ENCODE measurements at places on chromosomes 7 and 10.

DNA sequence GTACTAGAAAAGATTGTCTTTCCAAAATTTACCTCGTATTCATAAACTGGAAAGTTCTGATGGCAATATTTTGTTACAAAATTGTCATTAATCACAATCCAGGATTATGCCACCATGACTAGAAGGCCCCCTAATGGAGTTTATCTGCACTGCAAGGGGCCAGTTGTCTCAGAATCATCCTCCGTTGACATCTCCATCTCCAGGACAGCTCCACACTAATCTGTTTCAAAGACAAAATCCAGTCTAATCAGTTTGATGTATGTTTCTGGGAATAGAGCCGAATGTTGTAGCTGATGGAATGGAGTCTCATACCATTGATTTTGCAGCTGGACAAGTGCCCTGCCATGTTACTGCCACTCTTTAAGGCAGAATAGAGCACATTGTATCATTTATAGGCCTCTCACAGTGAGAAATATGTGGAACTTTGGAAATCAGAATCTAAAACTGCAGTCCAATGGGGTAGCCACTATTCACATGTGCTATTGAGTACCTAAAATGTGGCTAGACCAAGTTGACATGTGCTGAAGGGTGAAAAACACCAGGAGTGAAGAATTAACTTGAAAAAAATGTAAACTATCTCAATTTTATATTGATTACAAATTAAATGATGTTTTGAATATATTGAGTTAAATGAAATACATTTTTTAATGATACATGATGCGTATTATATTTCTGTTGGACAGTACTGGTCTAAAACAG is 38.3 kb upstream of the TOMM7 start:
- DNase-seq, result peak; percentile 65

DNA sequence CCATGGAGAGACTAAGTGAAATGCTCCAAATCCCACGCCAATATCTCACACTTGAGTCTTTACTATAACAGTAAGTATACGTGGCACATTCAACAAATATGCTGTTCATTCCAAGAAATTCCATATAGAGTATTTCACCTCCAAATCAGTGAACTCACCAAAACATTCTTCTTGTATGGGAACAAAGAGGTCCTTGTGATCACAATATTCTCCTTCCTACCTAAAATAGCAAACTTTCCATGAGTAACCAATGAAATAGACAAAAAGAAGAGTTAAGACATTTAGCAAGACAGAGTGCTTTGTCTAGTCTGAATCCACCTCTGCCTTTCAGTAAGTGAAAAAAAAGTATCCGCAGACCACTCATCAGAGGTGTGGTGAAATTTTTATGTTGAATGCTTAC is 77.3 kb upstream of the NXPH1 start:
- DNase-seq, result no peak

GRCh38 chr7:140525743-140526142 is 46.4 kb upstream of the MKRN1 start:
- DNase-seq, result no peak

DNA sequence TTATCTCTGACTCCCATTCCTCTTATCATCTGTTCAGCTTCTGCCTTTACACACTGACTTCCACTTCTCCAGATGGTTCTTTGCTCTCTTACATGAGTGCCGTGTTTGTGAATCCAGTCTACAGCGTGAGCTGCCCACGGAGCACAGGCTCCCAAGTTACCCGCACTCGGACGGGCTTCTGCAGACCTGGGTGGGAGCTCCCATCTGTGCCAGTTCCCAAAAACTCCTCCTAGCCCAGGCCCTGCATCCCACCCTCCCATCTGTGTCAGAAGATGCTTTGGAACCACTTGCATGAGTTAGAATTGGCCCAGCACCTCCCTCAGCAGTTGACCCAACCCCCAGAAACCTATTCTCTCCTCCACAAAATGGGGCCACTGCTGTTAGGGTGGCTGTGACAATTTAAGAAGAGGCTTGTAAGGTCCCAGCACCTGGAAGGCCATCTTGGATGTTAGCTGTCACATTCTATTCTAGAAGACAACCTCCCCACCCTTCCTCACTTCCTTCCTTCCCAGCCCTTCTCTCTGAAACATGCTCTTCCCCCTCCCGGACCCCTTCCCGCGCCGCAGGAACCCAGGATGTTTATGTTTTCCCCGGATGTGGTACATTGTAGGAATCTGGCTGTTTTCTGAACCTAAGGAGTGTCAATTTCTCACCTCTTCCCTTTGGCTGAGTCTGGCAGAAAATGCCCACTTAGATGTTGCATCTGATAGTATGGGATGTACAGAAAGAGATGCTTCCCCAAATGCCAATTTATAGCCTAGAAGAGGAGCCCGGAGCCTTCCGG is 79.2 kb downstream of the CCDC3 start:
- DNase-seq, result no peak

DNA sequence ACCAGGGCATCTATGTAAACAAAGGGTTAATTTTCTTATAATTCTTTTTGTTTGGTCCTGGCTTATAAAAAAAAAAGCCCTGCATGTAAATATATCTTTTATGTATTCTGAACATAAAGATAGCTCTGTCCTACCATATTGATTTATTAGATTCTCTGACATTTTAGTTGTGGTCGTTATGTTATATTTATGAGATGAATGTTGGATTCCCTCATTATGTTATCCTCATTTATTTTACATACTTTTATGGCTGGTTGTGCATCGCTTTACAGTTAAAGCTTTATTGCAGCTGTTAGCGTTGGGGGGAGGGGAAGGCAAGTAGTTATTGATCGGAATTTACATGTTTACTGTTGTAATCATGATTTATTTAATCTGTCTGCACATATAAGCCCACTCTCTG is 431.5 kb downstream of the LRMDA start:
- DNase-seq, result no peak

GRCh38 chr7:81195033-81195432 is 276.2 kb upstream of the SEMA3C start:
- DNase-seq, result no peak

DNA sequence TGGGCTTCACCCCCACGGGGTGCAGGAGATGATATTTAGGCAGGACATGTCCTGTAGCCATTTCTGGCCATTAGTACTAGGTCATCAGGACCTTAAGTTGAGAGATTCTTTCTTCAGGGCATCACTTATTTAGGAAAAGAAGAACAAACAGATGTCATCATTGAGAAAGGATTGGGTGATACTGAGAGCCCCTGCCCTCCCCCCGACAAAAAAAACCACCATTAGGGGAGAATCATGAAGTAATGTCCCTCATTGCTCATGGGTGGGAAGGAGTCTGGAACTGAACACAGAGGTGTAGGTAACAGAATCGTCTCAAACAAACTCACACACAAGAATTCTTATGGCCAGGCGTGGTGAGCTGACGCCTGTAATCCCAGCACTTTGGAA is 6.4 kb upstream of the ORAI2 start:
- DNase-seq, result no peak

GRCh38 chr10:62806251-62806650 is 1.7 kb downstream of the ADO start:
- DNase-seq, result no peak

GRCh38 chr10:102001435-102002068 is 54.4 kb downstream of the ARMH3 start:
- peak; percentile 80 for DNase-seq

DNA sequence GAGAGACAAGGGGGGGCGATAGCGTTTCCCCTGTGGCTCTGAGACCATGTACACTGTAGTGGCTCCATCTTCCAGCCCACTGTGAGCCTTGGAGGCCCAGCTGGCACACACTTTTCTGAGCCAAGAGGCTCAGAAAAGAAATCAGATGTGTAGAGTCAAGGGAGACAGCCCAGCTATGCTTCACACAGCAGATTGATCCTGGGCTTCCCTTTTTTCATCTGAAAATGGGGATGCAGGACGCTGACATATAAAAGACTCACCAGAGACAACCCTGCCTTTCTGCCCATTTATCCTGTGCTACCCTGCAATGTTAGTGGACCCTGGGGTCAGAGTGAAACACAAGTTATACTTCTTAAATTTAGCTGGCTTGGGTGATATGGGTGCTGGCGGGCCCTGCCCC is 14.3 kb downstream of the TMEM273 start:
- DNase-seq, result no peak

DNA sequence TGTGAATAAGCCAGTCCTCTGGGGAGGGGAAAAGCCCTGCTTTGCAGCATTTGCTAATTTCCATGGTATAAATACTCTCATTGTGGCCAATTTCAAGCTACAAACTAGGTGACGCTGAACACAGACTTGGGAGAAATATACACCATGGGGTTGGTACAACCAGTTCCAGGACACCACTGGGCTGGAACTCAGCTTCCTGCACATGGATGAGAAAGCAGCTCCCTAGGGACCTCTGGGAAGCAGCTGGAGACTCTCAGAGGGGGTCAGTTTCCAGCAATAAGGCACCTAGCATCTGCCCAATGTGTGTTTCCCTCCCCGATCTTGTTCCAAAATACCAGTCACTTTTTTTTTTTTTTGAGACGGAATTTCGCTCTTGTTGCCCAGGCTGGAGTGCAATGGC is 56.8 kb upstream of the WDR11 start:
- DNase-seq, result peak; percentile 53

- DNase-seq, result no peak
Observed at GRCh38 chr7:484356-485101, 35.1 kb downstream of the PDGFA start.

GRCh38 chr7:30411897-30412296 is 66.7 kb downstream of the NOD1 start:
- DNase-seq, result no peak

- no peak for DNase-seq
Observed at GRCh38 chr7:109901926-109902325, 1189.0 kb upstream of the LRRN3 start.

DNA sequence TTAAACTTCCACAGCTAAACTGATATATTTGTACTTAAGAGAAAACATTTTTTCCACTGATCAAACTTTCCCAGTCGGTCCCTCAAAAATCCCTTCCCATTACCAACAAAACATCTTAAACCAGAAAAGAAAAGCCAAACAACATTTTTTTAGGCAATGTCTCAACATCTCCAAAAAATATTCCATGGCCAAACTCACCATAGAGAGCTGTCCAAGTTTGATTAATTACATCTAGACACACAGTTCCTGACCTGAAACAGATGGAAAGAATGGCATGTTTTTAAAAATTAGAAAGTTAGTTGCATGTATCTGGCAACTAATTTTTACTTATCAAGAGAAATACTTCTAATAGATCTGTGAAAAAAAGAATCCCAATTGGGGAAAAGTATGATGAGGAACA is 95.4 kb downstream of the UBE2H start:
- no peak for DNase-seq

GRCh38 chr10:79980711-79981110 is 31.8 kb upstream of the SFTPD start:
- DNase-seq, result no peak

DNA sequence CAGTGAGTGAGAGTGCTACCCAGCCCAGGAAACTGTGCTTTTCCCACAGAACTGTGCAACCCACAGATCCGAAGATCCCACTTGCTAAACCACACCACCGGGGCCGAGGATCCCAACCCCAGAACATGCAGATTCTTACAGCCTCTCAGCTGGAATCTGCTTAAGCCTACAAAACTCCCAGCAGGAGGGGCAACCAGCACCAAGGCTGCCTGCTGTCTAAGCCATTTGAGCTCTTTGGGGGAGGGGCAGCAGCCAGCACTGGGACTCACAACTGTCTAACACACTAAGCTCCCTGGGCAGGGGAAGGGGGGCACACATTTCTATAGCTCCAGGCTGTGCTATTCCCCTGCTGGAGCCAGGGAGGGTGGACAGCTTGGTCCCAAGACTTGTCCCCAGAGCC is 529.9 kb downstream of the XPNPEP1 start:
- peak; percentile 95 for DNase-seq

- no peak for DNase-seq
Observed at GRCh38 chr7:38429057-38429456, 155.6 kb upstream of the TARP start.

DNA sequence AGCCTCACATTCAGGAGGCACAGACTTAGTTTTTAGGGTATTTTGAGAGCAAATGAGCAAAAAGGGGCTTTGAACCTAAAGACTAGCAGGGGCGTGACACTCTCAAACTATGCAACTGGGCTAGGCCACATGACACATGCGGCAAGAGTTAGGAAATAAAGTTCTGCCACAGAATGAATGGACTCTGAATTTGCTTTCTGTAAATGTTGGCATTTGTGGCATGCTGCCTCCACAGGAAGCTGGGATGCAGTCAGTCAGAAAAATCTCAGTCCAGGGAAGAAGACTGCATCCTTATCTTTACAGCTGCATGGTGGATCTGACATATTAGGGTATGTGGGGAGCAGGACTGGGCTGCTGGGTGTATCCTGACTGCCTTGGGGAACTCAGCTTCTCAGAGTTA is 181.0 kb downstream of the COBL start:
- no peak for DNase-seq

DNA sequence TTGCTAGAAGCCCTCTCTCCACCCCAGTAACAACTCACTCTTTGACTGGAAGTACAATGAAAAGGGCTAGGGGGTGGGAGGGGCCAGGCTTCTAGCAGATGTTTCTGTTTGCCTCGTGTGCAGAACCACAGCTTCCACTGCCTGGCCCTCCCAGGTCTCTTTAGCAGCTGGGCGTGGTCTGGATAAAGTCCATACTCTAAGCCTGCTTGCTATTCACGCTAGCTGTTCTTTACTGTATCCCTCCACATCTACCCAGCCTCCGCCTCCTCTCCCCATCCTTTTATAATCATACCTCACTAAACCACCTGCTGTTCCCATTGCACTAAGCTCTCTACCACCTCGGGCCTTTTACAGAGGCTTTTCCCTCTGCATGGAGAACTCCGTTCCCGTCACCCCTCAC is 288.8 kb downstream of the CAMK1D start:
- DNase-seq, result peak; percentile 86

Data from NCI-H82 (cell line).